ENCODE measurements at places on chromosomes 16 and 17.

- no peak overlapping the region for H3K27ac ChIP-seq
- peaks cover 3% of the 10 kb centered on the region for H3K4me1 ChIP-seq
- H3K27me3 ChIP-seq: no peaks in the 10 kb centered on the region
- DNase-seq: no peak
- H3K4me3 ChIP-seq: no peak overlapping the region
Measured at GRCh38 chr17:5262416-5262991, 19.6 kb upstream of the RABEP1 start.

- H3K4me1 ChIP-seq: peaks cover 2% of the 10 kb centered on the region
- no peak overlapping the region for H3K4me3 ChIP-seq
- no peak for DNase-seq
- no peaks in the 10 kb centered on the region for H3K36me3 ChIP-seq
- H3K27ac ChIP-seq: no peak overlapping the region
Measured at GRCh38 chr16:78794581-78795250, 695.3 kb downstream of the WWOX start.

DNA sequence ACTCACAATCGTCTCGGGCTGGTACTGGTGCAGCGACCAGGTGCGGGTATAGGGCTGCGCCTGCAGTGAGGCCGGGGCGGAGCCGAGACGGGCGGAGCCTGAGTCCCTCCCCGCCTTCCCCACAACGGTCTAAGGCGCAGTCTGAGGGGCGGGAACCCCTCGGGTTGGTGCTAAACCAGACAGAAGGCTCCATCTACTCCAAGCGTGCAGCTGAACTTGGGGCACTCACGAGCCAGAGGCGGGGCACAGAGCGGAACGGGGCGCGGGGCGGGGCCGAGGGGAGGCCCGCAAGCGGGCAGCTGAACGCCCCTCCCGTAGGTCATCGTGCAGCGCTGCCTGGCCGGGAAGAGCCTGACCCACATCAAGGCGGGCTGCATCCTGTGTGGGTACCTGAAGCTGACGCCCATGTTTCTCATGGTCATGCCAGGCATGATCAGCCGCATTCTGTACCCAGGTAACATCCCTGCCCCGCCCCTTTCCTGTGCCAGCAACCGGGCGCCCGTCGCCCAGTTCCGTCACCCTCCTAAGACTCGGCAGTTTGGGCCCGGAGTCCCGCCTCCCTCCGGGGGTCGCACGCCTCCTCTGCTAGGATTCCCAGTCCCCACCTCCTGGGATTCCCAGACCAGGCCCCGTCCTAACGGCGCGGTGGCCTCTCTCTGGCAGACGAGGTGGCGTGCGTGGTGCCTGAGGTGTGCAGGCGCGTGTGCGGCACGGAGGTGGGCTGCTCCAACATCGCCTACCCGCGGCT lies 5.0 kb downstream of the SLC5A2 start:
- H3K36me3 ChIP-seq: peaks cover 31% of the 10 kb centered on the region
- H3K4me1 ChIP-seq: peaks cover 23% of the 10 kb centered on the region
- DNase-seq: peak; percentile 81
- H3K4me3 ChIP-seq: peak overlapping the region; percentile 79
- peaks cover 8% of the 10 kb centered on the region for H3K27me3 ChIP-seq
- H3K27ac ChIP-seq: peak overlapping the region; percentile 43

DNA sequence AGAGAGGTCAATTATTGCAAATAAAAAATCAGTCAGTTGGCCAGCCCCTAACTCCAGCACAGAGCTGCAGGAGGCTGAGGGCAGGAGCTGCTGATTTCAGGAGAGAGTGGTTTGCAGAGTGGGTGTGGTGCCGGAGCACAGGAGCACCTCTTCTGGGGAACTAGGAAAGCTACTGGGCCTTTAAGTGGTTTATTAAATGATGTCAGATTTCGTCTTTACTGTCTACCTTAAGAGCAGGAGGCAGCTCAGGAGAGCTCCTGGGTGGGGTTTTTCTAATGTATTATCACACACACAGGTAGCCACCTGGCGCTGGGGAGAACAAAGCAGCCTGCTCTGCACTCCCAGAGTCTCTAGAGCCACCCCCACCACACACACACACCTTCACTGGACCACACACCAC lies 11.5 kb upstream of the HAS3 start:
- no peaks in the 10 kb centered on the region for H3K36me3 ChIP-seq
- H3K27me3 ChIP-seq: no peaks in the 10 kb centered on the region
- H3K4me3 ChIP-seq: no peak overlapping the region
- DNase-seq: no peak

All from large intestine (tissue), 12 donors.